Stimulated activated CD4-positive, alpha-beta T cell treated with anti-CD3 and anti-CD28 coated beads, Interleukin-1b, Interleukin-23, amount 100 ng/mL, for 1 hour (primary cell): ENCODE measurements at places on chromosomes 6 and 20.

- DNase-seq = no peak
These were observed 36.3 kb upstream of the SLA2 start for GRCh38 chr20:36682311-36682710.

DNA sequence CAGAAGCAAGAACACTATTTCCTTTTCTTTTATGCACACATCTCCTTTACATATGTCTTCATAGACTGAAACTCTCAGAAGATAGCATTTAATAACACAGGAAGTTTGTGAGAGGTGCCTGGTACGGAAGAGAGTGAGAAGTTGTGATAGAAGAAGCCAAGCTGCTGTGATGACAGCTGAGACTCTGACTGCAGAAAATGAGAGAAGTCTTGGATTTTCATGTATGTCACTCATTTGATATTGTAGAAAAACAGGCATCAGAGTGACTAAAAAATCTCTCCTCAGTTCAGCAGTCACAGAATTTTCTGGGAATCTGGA lies 154.9 kb upstream of the BMP2 start:
- DNase-seq = no peak

GRCh38 chr6:14713966-14714631 lies 531.8 kb upstream of the JARID2 start:
- DNase-seq = no peak

DNA sequence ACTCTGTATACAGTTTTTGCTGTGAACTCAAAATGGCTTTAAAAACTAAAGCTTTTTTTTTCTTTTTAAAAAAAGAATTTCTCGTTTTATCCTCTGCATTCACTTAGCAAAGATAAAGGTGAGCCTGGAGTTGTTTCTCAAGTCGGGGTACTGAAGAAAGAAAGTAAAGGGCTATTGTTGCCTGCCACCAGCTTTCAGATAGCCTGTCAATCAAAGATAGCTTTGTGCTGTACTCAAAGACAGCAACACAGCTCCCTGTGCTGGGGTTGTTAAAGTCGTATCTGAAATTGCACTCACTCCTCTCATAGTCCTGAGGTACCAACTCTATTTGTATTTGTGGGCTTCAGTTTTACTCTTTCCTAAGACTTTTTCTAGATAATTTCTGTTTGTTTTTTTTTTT lies 710.1 kb upstream of the ID4 start:
- no peak for DNase-seq

GRCh38 chr6:45587229-45588060 lies 209.7 kb upstream of the SUPT3H start:
- DNase-seq = no peak

DNA sequence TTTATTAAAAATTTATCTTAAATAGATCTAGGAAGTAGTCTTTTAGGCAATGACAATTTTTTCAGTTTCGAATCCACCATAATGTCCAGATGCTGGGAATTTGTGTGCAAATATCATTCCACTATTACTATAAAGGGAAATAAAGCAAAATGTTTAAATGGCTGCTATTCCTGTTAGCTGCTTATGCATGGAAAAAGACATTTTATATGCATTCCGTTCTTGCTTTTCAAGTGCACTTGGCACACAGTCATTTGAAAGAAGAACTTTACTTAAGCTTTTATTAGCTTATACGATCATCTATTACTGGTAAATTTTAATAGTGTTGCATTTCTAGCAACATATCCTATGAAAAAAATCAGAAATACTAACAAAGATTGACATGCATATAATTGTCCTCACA lies 42.0 kb downstream of the PRL start:
- no peak for DNase-seq

GRCh38 chr6:16683641-16684194 lies 77.5 kb downstream of the ATXN1 start:
- DNase-seq = no peak

GRCh38 chr6:106513808-106514582 lies 115.3 kb downstream of the RTN4IP1 start:
- DNase-seq = no peak
